ENCODE measurements at places on chromosomes 12 and 14. TPM values are rescaled to one million over a fixed set of nuclear protein-coding genes. Genes with fewer than 3 reads are reported as not detected.

GPX2 gene
- total RNA-seq = not detected

KTN1 gene
- 99.7 TPM for total RNA-seq

TSPAN8 gene
- not detected for total RNA-seq

PLEKHG7 gene
- total RNA-seq = 2.2 TPM

GOLT1B gene
- 26.0 TPM for total RNA-seq

SYCP3 gene
- total RNA-seq = 0.23 TPM

LRP1 gene
- total RNA-seq = 159 TPM

EFS gene
- total RNA-seq = 2.6 TPM

All from spleen (tissue), 13 donors.